ENCODE measurements at places on chromosomes 5 and 9.

GRCh38 chr9:135241381-135242048 lies 154.0 kb downstream of the OLFM1 start:
- no peak for DNase-seq

GRCh38 chr5:11166923-11167322 lies 405.9 kb upstream of the DAP start:
- no peak for DNase-seq

GRCh38 chr9:3692606-3693005 lies 166.8 kb upstream of the RFX3 start:
- no peak for DNase-seq

DNA sequence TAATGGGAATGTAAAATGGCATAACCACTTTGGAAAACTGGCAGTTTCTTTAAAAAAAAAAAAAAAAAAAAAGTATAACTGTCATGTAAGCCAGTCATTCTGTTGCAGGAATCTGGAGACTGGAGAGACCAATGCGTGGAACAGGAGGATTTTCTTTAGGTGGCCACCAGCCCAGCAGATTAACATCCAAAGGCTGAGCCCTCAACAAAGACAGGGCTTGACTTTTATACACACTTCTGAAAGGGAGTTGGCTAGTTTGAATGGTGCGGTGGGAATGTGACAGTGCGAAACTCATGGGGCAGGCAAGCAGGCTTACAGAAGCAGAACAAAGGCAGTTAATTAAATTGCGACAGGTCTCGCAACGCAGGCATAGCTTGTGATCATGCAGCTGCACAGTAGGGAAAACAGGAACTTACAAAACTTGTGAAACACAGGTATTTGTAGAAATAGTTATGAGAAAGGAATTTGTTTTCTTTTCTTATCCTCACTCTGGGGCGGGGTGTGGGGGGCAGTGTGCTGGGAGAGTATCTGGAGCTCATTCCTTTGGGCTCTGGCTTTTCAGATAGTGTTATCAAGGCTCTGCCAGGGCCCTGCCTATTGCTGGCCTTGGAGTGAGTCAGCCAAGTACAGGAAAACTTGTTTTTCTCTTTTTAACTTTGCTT lies 12.0 kb downstream of the UIMC1 start:
- no peak for DNase-seq

DNA sequence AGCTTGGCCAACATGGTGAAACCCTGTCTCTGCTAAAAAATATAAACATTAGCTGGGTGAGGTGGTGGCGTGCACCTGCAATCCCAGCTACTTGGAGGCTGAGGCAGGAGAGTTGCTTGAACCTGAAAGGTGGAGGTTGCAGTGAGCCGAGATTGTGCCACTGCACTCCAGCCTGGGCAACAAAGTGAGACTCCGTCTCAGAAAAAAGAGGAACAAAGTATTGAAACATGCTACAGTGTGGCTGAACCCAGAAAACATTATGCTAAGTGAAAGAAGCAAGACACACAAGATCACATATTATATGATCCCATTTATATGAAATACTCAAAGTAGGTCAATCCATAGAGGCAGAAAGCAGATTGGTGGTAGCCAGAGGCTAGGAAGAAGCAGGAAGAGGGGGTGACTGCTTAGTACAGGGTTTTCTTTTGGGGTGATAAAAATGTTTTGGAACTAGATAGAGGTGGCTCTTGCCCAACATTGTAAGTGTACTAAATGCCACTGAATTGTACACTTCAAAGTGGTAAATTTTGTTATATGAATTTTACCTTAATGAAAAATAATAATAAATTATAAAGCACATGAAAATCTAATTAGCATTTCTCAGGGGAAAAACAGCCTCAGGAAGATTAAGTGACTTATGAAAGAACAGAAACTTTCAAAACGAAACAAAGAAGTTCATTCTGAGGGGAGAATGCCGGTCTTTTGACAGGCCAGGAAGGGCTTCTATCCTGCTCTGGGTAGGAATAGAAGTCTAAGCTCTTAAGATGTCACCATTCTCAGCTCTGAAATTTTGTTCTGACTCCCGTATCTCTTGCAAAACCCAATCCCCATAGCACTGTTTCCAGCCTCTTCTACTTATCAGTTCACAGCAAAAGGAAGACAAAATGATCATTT lies 161.1 kb upstream of the TBCA start:
- DNase-seq, result no peak

GRCh38 chr5:40291338-40291737 lies 388.4 kb upstream of the PTGER4 start:
- DNase-seq, result no peak

GRCh38 chr5:129377504-129377903 lies 82.6 kb upstream of the ADAMTS19 start:
- peak; percentile 39 for DNase-seq

GRCh38 chr5:139046551-139046950 lies 151.6 kb downstream of the SIL1 start:
- no peak for DNase-seq

GRCh38 chr5:45694255-45694814 lies 1.8 kb downstream of the HCN1 start:
- no peak for DNase-seq

GRCh38 chr5:120137582-120137981 lies 326.5 kb upstream of the PRR16 start:
- no peak for DNase-seq

- no peak for DNase-seq
Measured at GRCh38 chr5:74361406-74362358, 278.8 kb downstream of the ENC1 start.

DNA sequence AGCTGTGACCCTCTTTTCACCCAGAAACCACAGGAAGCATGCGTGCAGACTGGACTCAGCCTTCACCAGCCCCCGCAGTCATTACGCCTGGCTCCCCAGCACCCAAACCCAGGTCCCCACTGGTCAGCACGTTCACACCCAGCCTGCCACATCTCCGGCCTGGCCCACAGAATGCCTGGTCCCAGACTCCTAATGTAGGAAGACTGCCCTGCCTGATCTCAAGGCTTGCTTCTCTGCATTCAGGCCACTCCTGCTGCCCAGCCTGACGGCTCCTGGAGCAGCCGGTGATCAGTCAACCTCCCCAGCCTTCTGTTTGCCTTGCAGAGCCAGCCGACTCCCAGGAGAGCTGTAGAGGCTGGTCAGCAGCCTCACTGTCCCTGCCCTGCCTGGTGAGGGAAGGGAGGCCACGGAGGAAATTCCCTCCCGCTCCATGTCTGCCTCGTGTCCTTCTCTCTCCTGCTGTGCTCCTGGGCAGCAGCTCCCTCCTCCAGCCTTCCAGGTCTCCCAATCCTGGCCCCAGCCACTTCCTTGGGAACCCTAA lies 25.4 kb downstream of the ADAMTS2 start:
- no peak for DNase-seq

- DNase-seq, result no peak
Measured at GRCh38 chr5:82338771-82339373, 60.7 kb upstream of the RPS23 start.

DNA sequence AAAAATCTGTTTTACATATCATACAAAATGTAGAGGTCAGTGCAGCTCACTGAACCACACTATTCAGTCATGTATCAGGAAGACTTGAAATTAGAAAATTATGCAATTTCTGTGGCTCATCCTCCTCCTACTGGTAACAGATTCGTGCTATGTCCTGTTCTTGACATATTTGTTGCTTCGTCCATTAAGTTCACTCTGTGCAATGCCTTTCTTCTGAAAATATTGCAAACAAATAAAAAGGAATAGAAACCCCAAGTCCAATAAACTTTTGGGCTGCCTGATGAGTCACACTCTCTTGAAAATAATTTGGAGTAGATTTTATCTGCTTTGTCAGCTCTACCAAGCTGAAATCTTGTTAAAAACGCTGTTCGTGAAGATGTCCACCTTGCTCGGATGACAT lies 391.2 kb downstream of the RAB3C start:
- DNase-seq, result no peak

- DNase-seq, result peak; percentile 64
Measured at GRCh38 chr5:59380350-59380951, 513.1 kb downstream of the PDE4D start.

GRCh38 chr5:63351164-63351563 lies 611.1 kb downstream of the HTR1A start:
- no peak for DNase-seq

- no peak for DNase-seq
Measured at GRCh38 chr5:118366429-118366828, 621.9 kb downstream of the DTWD2 start.

- DNase-seq, result no peak
Measured at GRCh38 chr5:4513381-4513780, 626.7 kb upstream of the ADAMTS16 start.

GRCh38 chr5:115686051-115686737 lies 60.4 kb upstream of the TMED7 start:
- no peak for DNase-seq

Measured in NCI-H345 (cell line).